ENCODE measurements at places on chromosomes 7 and 10. TPM values are rescaled to one million over a fixed set of nuclear protein-coding genes. Genes with fewer than 3 reads are reported as not detected.

Gene PALD1
- 4.9 TPM for total RNA-seq

Gene IQUB
- 2.0 TPM for total RNA-seq

Gene CCDC3
- 17.2 TPM for total RNA-seq

Gene NDUFA5
- total RNA-seq = 113 TPM

Gene LBX1
- total RNA-seq = not detected

Gene LIPJ
- total RNA-seq = 0.74 TPM
